ENCODE measurements at places on chromosomes 13 and 19.

GRCh38 chr13:39245688-39246087 lies 207.4 kb downstream of the NHLRC3 start:
- DNase-seq = no peak

DNA sequence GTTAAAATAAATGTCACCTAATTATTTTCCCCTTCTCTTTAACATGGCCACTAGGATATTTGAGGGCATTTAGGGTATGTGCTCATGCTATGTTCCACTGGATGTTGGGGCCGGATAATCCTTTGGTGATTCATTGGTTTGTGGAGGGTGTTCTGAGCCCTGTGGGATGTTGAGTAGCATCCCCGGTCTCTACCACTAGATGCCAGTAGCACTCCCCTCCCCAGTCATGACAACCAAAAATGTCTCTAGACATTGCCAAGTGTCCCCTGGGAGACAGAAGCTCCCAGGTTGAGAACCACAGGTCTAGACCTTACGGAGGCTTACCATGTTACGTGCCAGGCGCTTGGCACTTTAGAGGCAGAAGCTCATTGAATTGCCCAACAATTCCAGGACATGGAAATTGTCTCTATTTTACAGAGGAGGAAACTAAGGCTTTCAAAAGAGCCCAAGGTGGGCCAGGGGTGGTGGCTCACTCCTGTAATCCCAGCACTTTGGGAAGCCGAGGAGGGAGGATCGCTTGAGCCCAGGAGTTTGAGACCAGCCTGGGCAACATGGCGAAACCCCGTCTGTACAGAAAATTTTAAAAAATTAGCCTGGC lies 14.1 kb downstream of the SHANK1 start:
- DNase-seq = no peak

DNA sequence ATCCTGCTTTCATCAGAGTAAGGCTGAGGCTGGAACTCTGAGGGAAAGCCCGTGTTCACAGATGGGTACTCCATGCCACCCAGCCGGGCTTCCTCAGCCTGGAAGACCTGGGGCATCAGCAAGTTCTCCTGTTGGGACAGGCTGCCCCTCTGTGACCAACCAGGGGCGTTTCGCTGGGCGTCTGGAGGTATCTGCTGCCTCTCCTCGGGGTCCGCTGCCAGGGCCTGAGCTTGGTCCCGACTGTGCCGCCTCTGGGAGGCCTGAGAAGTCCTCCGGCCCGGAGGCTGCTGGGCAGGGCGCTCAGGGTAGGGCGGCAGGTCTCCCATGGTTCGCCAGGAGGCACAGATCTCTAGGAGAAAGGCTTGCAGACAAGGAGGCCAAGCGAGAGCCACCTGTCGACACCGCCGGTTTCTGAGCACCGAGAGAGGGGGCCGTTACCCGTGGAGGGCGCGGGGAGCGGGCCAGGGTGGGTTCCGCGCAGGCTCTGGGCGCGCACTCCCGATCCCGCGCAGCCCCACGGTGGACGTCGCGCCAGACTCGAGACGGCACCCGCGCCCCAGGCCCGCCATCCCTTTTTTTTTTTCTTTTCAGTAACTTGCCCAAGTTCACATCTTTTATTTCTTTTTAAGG lies at the start of gene RSPH6A:
Gene RSPH6A, minus strand, starts transcription at position 458 of the 630 bp plus-strand sequence. Its CDS starts 132 bp downstream, at position 326.
- DNase-seq = no peak

DNA sequence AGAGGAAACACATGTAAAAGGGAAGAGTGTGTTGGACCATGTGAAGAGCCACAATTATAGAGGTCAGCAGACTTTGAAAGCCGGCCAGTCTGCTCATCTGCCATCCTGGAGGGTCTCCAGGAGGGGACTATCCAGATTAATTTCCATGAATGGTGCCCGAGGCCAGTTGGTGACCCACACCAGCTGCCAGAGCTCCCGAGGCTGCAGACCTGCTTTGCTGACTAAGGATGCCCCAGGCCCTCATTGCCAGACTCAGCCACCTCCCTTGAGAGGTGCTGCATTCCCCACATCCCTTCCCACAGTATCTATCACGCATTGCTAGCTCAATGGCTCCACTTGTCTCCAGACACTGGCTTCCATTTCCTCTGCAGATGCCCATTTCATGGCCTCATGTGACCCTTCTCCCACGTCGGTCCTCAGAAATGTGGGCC lies 110.3 kb downstream of the NALCN start:
- no peak for DNase-seq

DNA sequence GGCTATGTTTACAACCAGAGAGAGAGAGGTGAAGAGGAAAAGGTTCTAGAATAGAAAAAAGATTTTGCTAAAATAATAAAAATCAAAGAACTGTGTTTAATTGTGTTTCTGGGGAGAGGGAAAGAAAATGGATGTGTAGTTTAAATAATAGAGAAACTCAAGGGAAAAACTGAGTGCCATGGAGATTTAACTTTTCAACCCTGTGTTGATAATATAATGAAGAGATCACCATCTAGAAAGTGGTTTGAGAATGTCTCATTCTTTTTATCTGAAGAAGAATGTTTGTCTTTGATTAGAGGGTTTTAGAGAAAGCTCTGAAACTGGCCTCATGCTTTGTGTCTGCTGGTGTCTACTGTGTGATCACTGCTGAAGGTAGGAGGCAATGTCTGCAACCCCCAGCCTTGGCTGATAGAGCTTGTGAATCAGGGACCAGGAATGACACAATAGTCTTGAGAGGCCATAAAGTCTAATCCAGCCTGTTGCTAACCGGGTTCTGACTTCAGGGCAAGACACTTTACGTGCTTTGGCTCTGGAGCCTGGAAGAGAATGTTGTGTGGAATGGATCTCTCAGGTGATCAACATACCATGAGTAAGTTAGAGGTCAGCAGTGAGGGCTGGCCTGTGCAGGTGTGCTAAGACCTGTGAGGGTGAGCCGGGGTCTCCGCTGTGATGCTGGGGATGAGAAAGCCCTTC lies 5.4 kb downstream of the COL4A2 start:
- no peak for DNase-seq

- no peak for DNase-seq
These were observed 32.6 kb upstream of the ZSCAN5A start for GRCh38 chr19:56347163-56347778.

GRCh38 chr13:93355094-93355493 lies 128.5 kb downstream of the GPC6 start:
- no peak for DNase-seq

GRCh38 chr19:38006361-38007045 lies 99.5 kb downstream of the SIPA1L3 start:
- no peak for DNase-seq

DNA sequence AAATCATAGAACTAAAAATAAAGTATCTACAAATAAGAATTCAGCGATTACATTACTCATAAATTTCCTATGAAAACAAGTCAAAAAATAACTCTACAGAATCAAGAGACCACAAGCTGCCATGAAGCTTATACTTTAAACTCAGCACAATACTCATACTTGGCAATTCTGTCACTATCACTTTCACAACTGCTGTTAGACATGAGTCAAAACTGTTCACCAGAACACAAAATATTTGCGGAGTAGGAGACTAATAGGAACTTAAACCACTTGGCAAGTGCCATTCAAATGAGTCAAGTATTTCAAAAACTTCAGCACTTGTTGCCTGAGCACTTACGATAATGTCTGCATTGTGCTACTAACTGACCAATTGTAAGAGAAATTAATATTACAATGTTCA lies 387.8 kb upstream of the GPC6 start:
- no peak for DNase-seq

GRCh38 chr13:45951166-45951565 lies 99.6 kb upstream of the SIAH3 start:
- DNase-seq = no peak

- DNase-seq = no peak
These were observed 15.2 kb downstream of the NDFIP2 start for GRCh38 chr13:79496188-79496587.

DNA sequence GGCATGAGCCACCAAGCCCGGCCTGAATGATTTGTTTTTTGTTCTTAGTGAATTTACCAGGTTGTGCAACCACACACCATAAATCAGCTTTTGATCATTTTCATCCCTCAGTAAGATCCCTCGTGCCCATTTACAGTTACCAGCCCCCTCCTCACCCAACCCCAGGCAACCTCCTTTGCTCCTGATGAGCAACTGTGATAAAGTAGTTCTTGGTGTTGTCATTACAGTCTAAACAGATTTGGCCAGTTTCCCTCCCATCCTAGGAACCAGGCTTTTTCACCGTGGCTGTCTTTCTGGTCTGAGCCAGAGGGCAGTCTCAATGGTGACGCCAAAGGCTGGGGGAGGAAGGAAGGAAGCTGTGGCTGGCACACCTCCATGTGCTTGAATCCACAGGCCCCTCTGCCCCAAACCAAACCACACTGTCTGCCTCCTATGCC lies 61.2 kb upstream of the WDFY2 start:
- no peak for DNase-seq

GRCh38 chr13:32594157-32594738 lies 8.0 kb downstream of the PDS5B start:
- no peak for DNase-seq

DNA sequence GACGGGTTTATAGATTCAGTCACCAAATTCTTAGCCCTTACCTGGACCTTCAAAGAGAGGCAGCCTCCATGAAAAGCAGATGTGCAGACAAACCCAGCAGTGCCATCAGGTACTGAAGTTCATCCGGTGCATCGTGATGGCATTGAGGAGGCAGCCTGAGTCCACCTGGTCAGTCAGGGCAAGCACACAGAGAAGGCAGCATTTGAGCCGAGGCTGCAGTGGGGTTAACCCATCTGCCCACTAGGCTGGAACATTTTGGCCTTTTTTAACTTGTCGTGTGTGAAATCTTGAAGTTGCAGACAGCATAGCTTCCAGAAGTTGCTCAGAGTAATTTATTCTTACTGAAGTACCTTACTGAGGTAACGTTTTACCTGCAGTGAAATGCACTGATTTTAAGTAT lies 4.9 kb downstream of the LMO7 start:
- DNase-seq = no peak

DNA sequence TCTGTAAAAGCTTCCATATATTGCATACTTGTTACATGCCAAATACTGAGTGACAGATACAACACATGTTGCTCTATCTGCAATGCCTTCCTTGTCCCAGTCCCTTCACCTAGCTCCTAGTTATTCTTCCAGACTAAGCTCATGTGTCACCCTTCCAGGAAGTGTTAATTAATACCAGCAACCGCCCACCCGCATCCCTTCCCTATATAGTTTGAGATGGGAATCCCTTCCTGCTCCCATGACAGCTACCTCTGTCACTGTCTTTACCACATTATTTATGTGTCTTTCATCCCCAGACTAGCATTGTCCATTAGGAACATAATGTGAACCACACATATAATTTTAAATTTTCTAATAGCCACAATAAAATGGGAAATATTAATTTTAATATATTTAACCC lies 49.5 kb upstream of the FRY start:
- no peak for DNase-seq

DNA sequence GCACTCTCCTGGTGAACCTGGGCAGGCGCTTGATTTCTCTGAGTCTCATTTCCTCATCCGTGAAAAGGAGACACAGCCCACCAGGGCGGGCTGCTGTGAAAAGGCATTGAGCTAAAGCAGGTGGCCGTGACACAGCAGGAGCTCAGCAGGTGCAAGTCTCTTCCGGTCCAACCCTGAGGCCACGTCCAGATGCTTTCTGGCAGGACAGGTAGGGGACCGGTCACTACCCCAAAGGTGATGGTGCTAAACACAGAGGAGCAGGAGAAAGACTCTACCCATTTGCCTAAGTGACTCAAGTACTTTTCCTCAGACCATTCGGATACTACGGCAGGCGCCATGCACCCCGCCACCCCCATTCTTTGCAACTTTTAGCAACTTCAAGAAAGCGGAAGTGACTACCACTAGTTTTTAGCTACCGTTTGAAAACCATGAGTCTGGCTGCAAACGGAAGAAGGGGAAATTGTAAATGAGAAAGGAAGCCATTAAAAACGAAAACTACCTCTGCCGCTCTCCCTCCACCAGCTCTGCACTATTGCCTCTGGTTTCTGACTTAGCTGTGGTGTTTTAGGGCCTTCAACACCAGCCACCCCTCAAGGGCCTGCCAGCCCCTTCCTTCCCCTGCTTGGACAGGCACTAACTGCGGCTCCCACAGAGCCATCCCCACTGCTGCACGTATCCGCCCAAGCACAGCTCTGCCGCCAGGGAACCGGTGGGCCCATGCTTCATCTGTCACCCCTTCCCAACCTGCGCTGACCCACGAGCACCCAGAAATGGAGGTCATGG lies 4.8 kb downstream of the PPP6R1 start:
- DNase-seq = peak; percentile 38

GRCh38 chr19:40687525-40688016 lies 2.9 kb downstream of the NUMBL start:
- no peak for DNase-seq

DNA sequence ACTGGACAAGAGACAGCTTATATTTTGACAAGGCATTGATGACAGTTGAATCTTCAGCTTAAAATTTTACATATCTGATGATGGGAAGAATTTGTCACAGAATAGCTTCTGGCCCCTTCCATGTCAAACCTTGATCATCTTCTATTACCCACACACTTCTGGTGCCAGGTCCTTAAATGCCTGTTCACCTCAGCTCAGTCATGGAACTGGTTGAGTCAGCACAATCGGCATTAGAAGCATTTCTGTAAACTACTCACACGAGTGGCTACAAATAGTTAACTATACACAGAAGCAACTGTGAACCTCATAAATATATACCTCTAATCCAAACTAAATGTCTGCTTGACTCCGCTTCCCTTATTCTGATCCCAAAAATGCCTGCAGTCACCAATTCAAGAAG lies 161.2 kb downstream of the FOXO1 start:
- DNase-seq = no peak

DNA sequence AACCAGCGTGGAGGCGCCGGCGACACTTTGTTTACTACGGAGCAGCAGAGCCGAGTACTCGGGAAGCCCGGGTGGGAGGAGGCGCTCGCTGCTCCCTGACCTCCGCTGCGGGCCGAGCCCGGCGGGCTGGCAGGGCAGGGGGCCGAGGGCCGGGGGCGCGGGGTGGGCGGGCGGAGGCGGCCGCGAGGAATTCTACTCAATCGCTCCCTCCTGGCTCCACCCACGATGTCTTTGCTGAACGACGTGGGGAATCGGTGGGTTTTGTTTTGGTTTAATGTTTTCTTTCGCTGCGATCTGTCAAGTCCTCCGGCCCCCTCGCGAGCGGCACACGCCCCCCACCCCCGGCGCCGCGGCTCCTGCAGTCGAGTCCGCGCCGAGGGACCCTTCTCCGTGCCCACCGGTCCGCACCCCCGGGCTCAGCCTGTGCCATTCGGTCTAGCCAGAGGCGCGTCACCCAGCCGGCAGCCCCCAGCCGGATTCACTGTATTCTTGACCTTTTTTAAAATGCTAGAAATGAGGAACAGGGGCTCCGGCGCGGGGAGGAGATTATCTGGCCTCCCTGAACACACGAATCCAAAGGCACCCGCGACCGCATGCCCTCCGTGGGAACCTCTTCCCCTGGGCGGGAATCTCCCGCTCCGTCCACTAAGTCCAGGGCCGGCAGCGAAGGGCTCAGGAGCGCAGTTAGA lies 636 bp upstream of the FOXO1 start:
- peak; percentile 27 for DNase-seq

Data from stimulated activated CD4-positive, alpha-beta T cell treated with anti-CD3 and anti-CD28 coated beads, Interleukin-4, amount 100 ng/mL, for 4 hours (primary cell).